ENCODE measurements at places on chromosomes 11 and 22. TPM values are rescaled to one million over a fixed set of nuclear protein-coding genes. Genes with fewer than 3 reads are reported as not detected.

GRCh38 chr22:19819911-19820879 is 34.5 kb downstream of the GNB1L start:
- H3K4me3 ChIP-seq = no peak overlapping the region
- peaks cover 6% of the 10 kb centered on the region for H3K4me1 ChIP-seq
- peaks cover 30% of the 10 kb centered on the region for H3K36me3 ChIP-seq
- no peak overlapping the region for H3K27ac ChIP-seq

- no peak for DNase-seq
- no peaks in the 10 kb centered on the region for H3K27me3 ChIP-seq
- no peaks in the 10 kb centered on the region for H3K36me3 ChIP-seq
- H3K4me3 ChIP-seq = no peak overlapping the region
- H3K4me1 ChIP-seq = peaks cover 47% of the 10 kb centered on the region
These were observed 14.8 kb downstream of the GAB2 start for GRCh38 chr11:78402847-78403246.

DNA sequence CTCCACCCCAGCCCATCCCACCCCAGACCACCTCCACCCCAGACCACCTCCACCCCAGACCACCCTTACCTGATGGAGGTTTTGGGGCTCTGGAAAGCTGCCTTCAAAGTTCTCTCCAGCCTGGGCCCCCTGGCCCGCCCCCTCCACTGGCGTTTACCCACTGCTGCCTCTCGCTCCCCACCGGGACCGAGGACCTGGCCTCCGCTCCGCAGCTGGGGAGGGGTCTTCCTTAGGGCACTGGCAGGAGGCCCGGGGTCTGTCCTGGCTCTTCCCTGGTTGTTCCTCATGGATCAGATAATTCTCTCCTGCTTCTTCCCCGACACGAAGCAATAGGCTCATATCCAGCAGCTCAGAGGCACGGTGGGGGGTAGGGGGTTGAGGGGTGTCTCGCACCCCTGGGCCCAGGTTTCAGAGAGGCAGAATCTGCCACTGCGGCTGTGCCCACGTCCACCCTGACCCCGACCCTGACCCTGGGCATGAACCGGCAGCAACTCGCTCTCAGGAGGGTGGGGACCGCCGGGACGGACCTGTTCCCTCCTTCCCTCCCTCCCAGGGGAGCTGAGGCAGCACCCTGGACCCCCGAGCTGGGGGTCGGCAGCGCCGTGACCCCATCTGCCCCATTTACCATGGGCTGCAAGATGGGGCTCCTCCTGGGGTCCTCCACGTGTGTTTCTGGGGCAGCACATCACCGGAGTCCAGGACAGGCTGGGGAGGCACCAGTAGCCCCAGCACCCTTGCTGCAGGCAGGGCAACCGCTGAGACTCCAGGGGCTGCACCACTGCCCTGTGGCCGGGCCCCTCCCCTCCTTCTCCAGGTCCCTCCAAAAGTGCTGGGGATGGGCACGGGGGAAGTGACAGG is 12.9 kb downstream of the KRTAP5-5 start:
- peak; percentile 62 for DNase-seq
- peaks cover 68% of the 10 kb centered on the region for H3K27me3 ChIP-seq
- H3K4me1 ChIP-seq = no peaks in the 10 kb centered on the region

Gene LARGE1
- polyA plus RNA-seq = 2.0 TPM

Gene CARNS1
- 1.0 TPM for polyA plus RNA-seq

Gene KCNQ1
- polyA plus RNA-seq = 3.3 TPM

Gene TIMP3
- polyA plus RNA-seq = 48.1 TPM

DNA sequence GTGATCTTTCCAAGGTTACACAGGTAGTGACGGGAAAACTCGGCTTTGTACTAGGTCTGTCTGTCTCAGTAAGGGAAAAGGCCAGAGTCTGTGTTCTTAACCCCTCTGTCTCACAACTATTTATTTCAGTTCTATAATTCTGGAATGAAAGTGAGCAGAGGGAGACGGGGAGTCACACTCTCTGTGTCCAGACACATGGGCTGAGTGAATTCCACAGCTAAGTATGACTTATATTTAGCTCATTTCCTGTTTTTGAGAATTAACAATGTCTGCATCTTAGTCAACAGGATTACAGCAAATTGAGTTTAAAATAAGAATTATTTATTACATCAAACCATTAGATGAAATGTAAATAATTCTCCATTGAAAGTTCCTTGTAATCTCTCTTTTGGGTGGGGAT is 62.5 kb upstream of the OR4B1 start:
- peak overlapping the region; percentile 43 for H3K27ac ChIP-seq
- H3K4me3 ChIP-seq = no peak overlapping the region
- no peaks in the 10 kb centered on the region for H3K27me3 ChIP-seq

DNA sequence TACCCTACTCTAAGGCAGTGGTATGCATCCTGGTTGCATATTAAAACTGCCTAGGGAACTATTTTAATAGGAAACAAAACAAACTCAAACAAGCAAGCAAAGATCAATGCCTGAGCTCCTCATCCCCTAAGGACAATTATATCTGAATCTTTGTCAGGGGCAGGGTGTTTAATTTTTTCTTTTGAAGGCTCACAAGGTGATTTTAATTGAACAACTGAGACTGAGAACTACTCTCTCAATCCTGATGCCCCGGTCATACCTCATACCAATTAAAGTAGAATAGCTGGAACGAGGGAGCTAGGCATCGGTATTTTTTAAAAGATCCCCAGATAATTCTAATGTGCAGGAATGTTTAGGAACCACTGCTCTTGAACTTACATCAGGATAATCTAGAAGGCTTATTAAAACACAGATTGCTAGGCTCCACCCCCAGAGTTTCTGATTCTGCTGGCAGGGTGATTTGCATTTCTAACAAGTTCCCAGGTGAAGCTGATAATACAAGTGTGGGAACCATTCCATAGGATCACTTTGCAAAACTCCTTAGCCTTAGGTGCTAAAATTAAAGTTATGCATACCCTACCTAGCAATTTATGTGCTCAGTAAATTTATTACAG is 416.5 kb downstream of the GUCY1A2 start:
- no peak overlapping the region for H3K4me3 ChIP-seq
- no peaks in the 10 kb centered on the region for H3K27me3 ChIP-seq
- H3K4me1 ChIP-seq = no peaks in the 10 kb centered on the region
- H3K27ac ChIP-seq = no peak overlapping the region

DNA sequence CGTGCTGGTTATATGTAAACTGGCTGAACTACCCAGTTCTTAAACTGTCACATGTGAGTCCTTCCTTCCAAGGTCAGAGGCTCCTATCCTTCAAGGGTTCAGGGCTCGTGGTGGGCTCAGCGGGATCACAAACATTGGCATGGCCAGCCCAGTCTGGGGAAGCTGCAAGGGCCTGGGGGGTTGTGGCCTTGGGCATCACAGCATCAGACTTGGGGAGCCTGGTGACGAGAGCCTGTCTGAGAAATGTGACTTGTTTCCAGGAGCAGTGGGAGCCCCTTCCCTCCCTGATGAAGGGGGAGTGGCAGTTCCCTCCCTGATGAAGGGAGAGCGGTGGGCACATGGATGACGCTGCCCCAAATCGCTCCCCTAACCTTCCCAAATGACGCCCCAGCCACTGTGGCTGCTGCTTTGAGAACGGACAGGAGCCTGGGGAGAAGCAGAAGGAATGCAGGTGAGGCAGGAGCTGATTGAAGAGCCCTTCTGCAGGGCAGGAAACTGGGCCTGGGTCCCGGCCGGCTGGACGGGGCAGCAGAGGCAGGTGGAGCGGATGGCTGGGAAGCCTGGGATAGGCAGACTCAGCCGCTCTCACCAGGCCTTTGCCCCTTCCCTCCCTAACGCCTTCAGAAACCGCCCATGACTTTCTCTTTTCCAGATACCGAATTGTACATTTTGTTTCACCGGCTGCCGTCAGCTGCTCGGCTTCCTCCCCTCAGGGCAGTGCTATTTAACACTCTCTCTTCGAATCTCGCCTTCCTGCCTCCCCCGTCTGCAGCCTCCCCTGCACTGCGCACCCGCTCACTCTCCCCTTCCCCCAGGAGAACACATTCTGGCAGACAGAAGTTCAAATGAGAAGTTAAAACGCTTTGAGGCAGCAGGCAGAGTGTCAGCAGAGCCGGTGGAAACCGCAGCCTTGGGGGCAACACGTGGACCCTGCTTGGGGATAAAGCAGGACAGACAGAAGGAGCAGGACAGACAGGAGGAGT is 1486.7 kb downstream of the BRD1 start:
- no peaks in the 10 kb centered on the region for H3K36me3 ChIP-seq
- peaks cover 25% of the 10 kb centered on the region for H3K27me3 ChIP-seq
- peak; percentile 46 for DNase-seq
- H3K27ac ChIP-seq = no peak overlapping the region
- H3K4me1 ChIP-seq = no peaks in the 10 kb centered on the region
- no peak overlapping the region for H3K4me3 ChIP-seq

DNA sequence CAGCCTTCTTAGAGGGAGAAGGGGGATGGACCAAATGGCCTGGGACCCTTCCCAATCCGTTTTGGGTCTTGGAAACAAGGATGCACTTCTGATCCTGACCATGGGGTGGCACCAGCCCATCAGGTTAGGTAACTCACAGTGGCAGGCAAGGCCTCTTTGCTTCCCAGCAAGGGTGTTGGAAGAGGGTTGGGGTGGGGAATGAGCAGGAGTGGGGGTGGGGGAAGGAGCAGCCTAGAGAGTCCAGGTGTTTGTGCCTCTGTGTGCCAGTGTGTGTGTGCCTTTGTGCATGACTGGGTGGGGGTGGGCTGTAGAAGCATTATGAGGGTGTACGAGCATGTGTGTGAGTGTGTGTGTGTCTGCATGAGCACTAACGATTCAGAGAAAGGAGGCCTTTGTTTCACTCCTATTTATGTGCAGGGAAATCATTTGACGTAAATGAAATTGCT is 213.1 kb downstream of the INSC start:
- no peak overlapping the region for H3K4me3 ChIP-seq
- no peaks in the 10 kb centered on the region for H3K4me1 ChIP-seq
- no peaks in the 10 kb centered on the region for H3K36me3 ChIP-seq
- H3K27me3 ChIP-seq = no peaks in the 10 kb centered on the region
- H3K27ac ChIP-seq = no peak overlapping the region

DNA sequence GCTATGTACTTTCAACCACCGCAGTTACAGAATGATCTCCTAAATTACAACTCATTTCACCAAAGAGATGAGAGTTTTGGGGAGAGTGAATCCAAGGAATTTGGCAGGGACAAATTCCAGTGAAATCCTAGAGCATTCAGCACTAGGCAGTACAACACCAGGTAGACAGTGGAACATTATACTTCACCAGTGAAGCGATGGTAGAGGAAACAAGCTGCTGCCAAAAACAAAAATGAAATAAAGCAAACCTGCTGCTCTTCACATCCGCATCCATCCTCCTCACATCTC is 16.9 kb downstream of the SMCO4 start:
- H3K27ac ChIP-seq = no peak overlapping the region
- H3K4me1 ChIP-seq = peaks cover 68% of the 10 kb centered on the region
- no peaks in the 10 kb centered on the region for H3K36me3 ChIP-seq
- no peak for DNase-seq
- H3K4me3 ChIP-seq = no peak overlapping the region

Gene OR51B2
- not detected for polyA plus RNA-seq

- no peaks in the 10 kb centered on the region for H3K36me3 ChIP-seq
- peaks cover 9% of the 10 kb centered on the region for H3K27me3 ChIP-seq
- no peak for DNase-seq
- no peak overlapping the region for H3K4me3 ChIP-seq
- H3K27ac ChIP-seq = no peak overlapping the region
These were observed 3.9 kb upstream of the SCN2B start for GRCh38 chr11:118180300-118180703.

GRCh38 chr11:26712497-26712896 is 9.4 kb downstream of the SLC5A12 start:
- no peaks in the 10 kb centered on the region for H3K36me3 ChIP-seq
- DNase-seq = no peak
- no peak overlapping the region for H3K4me3 ChIP-seq
- H3K4me1 ChIP-seq = no peaks in the 10 kb centered on the region

DNA sequence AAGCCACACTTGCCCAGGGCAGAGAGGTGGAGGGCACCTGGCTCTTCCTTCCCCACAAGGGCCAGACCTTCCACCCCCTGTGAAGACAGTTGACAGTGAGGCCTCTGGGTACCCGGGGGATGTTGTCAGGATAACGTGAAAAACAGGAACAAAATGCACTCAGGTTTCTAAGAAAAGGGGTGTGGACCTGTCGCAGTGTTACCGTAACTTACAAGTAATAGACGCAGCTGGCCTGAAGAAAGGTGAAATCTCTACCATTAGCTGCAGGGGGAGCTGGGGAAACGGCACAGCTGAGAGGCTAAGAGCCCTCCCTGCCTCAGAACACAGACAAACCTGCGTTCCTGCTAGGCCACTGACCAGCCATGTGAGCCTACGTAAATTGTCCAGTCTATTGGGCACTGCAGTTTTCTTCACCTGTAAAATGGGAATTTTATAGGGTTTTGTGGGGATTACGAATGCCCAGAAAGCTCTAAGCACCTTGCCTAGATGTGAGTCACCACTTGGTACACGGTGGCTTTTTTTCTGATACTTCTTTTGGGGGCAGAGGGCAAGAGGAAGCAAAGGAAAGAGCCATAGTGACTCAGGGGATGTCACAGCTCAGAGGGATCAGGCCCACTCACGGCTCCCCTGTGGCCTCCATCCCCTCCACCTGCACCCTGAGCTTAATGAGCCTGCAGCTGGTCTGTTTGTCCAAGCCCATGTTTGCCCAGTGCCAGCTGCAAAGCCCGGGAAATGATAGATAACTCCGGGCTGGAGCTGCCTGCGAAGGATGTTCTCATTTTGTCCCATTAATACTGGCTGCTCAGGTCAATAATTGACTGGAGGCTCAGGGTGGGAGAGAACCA is 18.4 kb upstream of the CABP7 start:
- H3K4me3 ChIP-seq = no peak overlapping the region
- H3K36me3 ChIP-seq = no peaks in the 10 kb centered on the region
- no peak overlapping the region for H3K27ac ChIP-seq
- peaks cover 23% of the 10 kb centered on the region for H3K4me1 ChIP-seq

DNA sequence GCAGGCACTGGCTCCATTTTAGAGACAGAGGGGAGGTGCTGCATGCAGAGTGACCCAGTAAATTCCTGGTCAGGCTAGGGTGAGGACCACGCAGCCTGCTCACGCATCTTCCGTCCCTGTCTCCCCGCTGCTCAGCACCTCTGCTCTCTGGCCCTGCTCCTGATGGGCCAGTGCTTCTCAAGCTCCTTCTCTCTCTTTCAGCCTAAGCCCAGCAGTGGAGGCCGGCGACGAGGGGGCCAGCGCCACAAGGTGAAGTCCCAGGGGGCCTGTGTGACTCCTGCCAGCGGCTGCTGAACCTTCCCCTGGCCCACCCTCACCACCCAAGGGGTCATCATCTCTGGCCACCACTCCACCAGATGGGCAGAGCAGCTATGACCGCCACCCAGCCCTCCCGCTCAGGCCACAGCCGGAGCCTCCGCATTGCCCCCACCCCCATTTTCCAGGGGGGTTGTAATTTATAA is 24.7 kb downstream of the GTPBP1 start:
- peak; percentile 59 for DNase-seq
- H3K27me3 ChIP-seq = no peaks in the 10 kb centered on the region

GRCh38 chr11:1693327-1694063 is 3.5 kb upstream of the KRTAP5-6 start:
- no peaks in the 10 kb centered on the region for H3K36me3 ChIP-seq
- peaks cover 18% of the 10 kb centered on the region for H3K27me3 ChIP-seq
- peak overlapping the region; percentile 17 for H3K4me3 ChIP-seq
- no peak overlapping the region for H3K27ac ChIP-seq
- peaks cover 16% of the 10 kb centered on the region for H3K4me1 ChIP-seq

Data from spleen (tissue), 13 donors.